ENCODE measurements at places on chromosomes 7 and 10.
A peak's percentile ranks its signal among the peaks of the same experiment; 100 is the strongest.

GRCh38 chr7:101910991-101911799 is 93.8 kb downstream of the CUX1 start:
- DNase-seq: no peak

DNA sequence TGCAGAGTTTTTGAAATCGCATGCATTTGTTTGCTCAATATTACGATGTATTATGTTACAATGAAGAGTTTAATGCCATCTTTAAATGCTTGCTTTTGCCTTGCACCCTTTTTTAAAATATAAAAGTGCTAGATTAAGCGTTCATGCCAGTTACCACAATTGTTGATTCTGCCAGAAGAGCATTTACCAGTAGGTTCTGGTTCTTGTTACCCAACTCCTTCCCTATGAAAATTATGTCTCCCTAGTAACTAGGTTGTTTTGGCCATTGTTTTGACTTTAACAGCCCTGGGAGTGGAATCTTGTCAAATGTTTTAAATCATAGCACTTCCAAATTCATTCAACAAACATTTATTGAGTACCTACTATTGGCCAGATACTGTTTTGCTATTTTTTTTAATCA is 32.8 kb upstream of the CDK14 start:
- DNase-seq: no peak

- DNase-seq: no peak
Measured at GRCh38 chr7:42207420-42207819, 29.6 kb downstream of the GLI3 start.

DNA sequence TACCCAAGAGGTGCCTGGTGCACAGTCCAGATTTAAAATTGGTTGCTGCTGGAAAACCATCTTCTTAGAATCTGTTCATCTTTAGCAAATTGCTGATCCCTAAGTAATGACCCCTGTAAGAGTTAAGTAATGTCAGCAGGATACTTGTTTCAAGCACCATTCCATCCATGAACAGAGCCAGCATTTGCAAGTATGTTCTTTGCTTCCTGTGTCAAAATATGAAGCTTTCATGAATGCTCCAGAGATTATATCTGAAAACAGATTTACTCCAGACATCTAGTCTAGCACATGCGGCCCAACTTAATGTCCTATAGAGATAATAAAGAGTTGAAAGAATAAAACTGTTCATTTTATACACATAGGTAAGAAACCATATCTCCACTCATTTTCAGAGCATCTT is 98.7 kb upstream of the ZNF438 start:
- no peak for DNase-seq

DNA sequence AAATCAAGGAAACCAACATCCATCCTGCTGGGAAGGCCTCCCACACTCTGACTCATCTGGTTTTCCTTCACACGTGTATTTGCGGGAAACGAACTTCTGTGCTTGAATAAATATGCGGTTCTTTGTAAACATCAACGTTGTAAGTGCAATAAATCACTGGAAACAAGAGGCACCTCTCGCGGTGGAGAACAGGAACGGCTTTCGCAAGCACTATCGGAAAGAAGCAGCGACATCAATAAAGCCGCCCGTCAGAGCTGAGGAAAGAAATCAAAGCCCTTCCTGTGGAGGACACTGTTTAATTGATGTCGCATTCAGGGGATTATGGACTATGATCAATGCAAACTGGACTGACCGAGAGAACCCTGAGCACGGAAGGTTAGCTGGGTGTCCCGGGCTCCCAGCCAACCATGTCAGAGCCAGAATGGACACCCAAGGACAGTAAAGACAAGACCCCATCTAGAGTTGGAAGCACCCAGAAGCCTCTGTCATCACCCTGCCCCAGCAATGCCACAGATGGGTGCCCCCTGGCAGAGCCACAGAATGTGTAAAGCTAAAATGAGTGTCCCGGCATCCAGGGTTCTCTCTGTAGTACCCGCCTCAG is 37.6 kb downstream of the OAT start:
- no peak for DNase-seq

DNA sequence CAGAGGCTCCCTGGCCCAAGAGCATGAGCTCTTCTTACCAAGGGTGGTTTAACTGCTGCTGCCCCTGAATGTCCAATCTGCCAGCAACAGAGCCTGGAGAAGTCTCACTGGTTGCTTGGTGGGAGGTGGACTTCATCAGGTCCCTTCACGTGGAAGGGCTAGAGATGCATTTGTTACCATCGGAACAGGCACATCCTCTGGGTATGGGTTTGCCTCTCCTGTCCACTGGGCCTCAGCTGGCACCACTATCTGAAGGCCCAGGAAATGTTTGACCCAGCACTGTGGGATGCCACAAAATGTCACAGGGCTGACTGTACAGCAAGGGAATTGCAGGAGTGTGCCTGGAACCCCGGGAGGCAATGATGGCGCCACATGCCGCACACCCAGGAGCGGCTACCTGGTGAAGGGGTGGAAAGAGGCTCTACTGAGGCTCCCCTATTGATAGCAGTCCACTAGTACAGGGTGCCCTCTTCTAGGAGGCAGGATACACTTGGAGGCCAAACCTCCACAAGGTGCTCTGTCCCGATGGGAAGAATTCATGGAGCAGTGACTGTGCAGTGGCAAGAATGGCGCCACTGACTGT is 603.1 kb upstream of the MGMT start:
- no peak for DNase-seq

GRCh38 chr7:20220293-20220761 is 3.1 kb upstream of the MACC1 start:
- no peak for DNase-seq

DNA sequence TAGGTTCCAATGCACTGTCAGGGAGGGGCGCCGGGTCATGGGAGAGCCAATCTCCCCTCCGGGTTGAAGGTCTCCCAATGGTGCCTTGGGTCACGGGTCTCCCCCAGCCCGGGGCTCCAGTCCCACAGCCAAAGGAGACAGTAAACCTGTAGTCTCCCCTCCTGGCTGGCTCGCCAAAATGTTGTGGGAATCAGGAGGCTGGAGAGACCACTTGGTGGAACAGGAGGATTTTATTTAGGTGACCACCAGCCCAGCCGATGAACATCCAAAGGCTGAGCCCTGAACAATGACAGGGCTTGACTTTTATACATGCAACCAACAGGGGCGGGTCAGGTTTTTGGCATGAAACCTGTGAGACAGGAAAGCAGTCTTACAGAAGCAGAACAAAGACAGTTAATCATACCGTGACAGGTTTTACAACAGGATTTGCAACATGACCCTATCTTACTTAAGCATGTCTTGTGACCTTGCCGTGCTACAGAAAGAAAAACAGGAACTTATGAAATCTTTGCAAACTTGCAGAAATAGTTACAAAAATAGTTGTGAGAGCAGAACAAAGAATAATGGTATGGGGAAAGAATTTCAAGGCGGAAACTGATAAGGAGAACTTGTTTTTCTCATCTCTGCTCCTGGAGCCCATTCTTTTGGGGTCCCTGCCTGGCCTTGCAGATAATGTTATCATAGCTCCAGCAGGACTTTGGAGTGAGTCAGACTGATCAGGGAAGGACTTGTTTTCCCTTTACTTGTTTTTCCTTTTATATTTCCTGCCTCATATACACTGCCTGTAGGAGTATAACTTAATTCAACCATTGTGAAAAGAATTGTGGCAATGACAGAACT is 7.1 kb downstream of the ERV3-1 start:
- no peak for DNase-seq

DNA sequence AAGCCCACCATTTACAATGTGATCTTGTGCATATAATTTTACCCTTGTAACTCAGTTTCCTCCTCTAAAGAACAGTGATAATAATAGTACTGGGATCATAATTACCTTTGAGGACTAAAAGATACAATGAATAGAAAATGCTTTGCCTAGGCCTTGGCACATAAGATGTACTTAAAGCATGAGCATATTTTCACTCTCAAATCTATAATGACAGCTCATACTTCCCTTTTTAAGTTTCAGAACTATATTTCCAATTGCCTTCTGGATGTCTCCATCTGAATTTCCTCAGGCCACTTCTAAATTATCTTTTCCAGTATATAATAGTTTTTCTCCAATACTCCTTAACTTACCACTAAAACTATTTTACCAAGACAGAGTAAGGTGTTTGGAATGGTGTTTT is 13.3 kb upstream of the ITGB8 start:
- no peak for DNase-seq

DNA sequence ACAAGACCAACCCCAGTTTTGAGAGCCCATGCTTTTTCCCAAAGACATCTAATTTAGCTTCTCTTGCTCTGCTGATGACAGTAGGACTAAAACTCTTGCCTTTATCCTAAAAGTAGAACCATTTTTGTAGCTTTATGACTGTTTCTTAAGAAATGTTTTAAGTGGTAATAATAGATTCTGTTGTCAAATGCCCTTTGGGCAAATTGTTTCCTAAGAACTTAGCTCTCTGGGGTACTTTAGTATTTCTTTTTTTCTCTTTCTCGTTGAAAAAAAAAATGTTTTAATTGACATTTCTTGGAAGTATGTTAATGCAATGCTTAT is 157.4 kb downstream of the ARID5B start:
- DNase-seq: no peak

DNA sequence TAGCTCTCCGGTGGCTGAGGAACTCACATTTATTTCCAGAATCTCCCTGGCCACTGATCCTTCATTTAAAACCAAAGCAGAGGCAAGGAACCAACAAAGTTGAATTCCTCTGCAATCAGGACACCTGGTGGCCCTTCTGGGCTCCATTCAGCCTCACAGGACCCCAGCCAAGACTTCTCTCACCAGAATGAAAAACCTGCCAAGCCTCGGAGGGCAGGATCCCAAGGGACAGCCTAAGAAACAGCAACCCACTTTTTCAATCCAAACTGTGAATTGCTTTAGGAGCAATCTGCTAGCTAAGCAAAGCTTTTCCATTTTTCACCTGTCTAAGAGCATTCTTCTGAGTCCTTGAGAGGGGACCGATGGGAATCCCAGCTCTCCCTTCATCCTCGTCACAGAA is 34.6 kb downstream of the OAT start:
- no peak for DNase-seq

DNA sequence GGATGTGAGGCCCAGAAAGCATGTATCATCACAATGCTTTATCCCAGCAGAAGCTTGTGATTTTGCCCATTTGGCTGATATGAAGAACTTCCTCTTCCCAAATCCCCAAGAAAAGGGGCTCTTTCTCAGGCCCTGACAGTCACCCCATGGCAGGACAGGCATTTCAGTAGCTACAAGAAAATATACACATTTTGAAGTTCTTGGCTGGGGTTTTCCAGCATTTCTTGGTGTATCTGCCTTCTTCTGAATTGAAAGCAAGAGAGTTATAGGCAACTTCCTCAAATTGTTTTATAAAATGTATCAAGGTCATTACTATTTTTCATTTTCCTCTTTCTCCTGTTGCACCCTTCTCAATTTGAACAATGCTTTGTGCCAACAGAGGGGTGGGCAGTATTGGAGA is 63.3 kb upstream of the PDLIM1 start:
- DNase-seq: no peak

DNA sequence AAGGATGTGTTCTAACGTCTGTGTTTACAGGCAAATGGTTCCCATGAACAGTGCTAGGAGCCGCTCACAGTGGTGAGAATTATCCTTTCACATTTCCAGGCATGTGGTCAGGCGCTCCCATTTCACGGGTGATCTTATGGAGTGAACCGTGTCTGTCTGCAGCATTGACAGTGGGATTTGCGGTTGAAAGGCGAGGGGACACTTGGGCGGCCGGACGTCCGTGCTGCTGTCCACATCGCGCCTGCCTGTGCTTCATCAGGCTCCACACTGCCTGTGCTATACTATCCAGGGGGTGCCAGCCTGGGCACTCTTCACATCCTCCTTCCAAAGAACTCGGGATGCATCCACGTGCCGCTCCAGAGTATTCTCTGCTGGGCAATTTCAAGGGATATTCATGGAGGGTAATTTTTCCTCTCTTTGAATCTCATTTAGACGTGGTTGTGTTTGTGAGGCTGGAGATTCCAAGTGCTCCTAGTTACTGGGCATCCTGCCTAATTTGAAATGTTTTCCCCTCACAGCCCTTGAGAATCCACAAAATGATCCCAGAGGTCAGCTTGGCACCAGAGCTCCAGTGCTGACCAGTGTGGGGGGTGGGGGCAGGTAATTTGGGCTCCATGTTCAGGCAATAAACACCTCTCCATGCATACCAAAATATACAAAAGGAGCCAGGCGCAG is 61.9 kb upstream of the EBF3 start:
- DNase-seq: no peak

- DNase-seq: no peak
Measured at GRCh38 chr10:103921248-103921647, 3.3 kb upstream of the STN1 start.

DNA sequence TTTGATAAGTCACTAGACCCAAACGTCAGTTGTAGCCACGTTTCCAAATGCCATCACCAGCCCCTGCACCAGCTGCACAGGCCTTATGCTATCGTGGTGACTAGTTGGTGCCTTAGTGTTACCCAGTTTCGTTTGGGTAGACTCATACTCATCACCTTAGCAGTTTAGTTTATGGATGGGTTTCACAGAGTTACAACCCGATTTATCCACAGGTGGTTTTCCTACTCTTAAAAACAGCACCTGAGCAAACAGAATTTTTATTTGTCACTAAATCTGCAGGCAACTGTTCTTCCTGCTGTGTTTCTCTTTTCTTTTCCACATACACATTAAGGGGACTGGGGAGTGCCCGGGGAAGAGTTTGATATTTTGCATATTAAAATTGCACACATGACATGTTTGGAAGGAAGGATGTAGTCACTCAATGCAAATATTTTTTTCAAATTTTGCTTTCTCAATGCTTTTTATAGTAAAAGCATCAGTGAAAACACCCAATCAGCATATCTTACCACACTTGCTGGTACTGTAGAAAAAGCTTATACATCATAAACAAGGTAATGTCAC is 41.6 kb downstream of the PDSS1 start:
- DNase-seq: peak; percentile 25

DNA sequence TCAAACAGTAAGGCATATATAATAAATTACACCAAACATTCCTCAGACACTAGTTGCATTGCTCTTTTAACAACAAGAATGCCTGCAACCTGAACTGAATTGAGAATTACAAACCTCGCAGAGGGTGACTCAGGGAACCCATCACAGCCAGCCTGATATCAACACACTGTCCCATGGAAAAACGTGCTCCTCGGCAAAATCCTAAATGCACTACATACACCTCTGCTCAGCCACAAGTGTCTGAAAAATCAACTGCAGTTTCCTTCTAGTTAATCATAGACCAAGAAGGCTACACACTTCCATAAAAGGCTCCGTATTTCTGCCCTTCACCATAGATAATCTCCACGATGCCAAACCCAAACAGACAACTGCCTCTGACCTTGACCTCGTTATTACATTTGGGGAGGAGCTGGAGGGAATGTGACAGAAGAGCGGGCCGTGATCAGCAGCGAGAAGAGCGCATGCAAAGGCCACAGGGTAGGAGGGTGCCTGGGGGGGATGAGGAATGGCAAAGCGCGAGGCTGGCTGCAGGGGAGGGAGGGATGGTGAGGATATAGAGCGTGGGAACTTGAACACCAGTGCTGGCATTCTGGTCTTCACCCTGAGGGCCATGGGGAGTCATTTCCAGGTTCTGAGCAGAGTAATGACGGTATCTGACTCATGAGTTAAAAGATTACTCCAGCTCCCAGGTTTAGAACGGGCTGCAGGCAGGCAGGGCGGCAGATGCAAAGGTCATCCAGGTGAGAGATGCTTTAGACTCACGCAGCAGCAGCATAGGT is 201.9 kb upstream of the FRMD4A start:
- no peak for DNase-seq

- no peak for DNase-seq
Measured at GRCh38 chr7:84474436-84474835, 279.8 kb upstream of the SEMA3A start.
